ENCODE measurements at places on chromosomes 7 and 10.

DNA sequence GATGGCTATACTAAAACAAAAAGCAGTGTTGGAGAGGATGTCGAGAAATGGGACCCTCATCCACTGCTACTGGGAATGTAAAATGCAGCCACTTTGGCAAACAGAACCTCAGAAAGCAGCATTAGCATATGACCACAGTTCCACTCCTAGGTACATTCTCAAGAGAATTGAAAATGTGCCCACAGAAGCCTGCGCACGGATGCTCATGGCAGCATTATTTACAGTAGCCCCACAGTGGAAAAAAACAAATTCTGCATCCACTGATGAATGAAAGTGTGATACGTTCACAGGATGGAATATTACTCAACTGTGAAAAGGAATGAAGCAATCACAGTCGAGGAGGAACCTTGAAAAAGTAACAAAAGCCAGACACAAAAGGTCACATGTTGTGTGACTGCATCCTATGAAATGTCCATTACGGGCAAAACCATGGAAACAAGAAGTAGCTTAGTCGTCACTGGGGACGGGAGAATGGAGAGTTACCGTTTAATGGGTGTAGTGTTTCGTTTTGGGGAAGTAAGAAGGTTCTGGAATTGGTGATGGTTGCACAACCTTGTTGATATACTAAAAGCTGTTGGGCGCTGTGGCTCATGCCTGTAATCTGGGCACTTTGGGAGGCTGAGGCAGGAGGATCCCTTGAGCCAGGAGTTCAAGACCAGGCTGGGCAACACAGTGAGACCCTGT lies 2.5 kb upstream of the UPK3B start:
- no peak for DNase-seq

DNA sequence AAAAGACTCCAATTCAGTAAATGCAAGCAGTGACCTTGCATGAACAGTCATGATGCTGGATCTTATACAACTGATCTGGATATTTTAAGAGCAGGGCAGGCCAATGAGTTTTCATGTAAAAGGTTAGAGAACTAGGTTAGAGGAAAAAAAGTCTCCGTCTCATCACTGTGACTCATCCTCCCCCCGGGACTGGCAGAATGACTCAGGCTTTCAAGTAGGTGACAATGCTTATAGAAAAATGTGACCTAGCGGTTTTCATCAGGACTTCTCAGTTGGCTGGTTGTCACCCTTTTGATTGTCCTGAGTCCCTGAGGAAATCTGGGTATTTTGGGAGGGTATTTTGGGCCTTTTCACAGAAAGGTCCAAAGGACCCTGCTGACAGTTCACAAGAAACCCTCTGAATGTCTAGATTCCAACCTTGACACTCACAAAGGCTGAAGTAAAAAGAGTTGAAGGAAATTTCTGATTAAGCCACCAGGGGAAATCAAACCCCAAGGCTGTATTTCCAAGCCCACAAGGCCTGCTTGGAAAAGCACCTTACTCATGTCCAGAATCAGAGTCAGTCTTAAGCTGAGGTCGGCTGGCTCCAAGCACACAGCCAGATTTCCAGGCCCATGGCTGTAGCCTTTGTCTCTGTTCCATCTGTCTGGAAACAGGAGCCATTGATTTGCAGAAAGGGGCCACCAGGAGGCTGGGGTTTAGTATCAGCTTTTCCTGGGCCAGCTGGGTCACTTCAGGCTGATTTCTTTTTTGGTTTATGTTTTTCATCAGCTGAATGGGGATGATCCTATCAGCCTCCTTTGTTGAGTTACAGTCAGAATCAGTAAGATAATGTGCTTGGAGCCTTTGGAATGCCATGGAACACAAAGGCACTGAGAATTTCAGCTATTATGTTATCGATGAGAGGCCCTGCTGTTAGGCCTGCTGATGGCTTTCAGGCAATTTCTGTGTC lies 226.4 kb upstream of the HABP2 start:
- DNase-seq, result no peak

DNA sequence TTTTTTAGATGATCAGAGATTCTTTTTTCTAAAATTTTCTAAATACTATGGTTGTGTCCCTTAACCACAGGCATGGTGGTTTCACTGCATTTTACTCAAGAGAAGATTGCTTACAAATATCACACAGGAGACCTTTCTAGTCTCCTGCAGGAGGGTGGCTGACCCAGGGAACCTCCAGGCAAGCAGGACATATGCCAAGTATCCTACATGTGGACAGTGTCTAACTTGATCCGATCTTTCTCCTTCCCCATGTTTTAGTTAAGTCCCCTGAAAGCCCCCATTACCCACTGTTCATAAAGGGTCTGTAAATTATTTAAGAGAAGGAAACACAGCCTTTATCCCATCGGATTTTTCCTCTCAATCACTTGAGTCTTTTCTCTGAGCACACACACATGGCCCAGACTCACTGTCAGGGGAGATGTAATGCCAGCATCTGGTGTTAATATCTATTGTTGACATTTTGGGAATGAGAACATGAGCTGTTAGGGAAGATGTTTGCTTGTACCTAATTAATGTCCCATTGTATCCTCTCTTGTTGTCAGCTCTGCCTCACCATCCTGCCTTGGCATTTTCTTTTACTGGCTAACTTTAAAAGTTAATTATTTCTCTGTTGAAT lies 755.2 kb downstream of the AUTS2 start:
- no peak for DNase-seq

GRCh38 chr10:11279314-11279713 lies 261.6 kb downstream of the CELF2 start:
- DNase-seq, result no peak

DNA sequence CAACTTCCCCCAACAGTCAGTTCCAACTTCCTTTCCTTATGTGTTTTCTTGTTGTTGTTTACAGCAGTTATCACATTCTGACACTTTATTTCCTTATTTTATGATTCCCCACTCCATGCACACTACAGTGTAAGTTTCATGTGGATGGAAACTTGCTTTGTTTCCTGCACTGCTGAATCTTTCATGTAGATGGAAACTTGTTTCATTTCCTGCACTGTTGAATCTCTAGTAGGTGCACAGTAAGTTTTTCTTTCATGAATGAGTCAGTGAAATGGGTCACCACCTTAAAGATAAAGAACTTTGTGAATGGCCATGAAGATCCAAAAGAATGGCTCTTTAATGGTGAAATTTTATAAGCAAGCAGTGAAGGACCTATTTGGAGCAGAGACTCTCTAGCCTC lies 61.4 kb downstream of the SHOC2 start:
- DNase-seq, result no peak

GRCh38 chr7:146290746-146291145 lies 174.1 kb downstream of the CNTNAP2 start:
- no peak for DNase-seq

GRCh38 chr7:46218461-46219200 lies 297.6 kb upstream of the IGFBP3 start:
- no peak for DNase-seq

DNA sequence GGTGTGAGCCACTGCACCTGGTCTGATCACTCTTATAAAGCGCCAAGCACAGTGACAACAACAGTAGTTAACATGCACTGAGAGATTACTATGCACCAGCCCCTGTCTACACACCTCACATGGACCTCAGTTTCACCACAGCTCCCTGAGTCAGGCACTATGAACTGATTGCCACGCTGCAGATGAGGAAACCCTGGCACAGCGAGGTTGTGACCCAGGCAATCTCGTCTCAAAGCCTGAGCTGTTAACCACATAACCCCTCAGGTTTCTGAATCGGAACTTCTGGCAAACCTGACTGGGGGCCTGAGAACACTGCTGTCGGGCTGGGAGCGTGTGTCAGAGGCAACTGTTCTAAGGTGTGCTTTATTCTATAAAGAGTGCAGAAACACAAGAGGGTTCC lies 150.8 kb downstream of the RNF216 start:
- DNase-seq, result no peak

Measured in SHP77 (cell line).